CD4-positive, alpha-beta T cell treated with Interleukin-15 for 1 hour (primary cell): ENCODE measurements at places on chromosomes 6 and 20.

- no peak for DNase-seq
Observed at GRCh38 chr20:12270863-12271262, 353.2 kb downstream of the BTBD3 start.

DNA sequence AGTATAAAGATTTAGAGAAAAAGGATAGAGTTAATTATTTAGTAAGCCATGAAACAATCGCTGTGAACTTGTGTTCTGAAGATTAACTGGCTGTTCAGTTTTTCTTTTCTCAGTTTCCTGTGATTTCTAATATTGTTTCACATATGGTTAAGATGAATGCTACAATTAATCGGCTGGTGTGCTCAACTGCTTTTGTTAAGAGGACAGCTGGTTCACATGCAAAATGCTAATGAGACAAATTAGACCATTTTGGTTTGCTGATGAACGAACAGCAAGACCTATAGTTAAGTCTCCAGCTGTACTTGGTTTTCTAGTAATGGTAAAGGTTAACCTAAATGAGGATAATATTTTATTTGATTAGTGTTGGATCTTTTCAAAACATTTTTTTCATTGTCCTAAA lies 10.8 kb upstream of the NHSL1 start:
- DNase-seq, result no peak

GRCh38 chr6:17716221-17716620 lies 9.5 kb upstream of the NUP153 start:
- DNase-seq, result no peak

DNA sequence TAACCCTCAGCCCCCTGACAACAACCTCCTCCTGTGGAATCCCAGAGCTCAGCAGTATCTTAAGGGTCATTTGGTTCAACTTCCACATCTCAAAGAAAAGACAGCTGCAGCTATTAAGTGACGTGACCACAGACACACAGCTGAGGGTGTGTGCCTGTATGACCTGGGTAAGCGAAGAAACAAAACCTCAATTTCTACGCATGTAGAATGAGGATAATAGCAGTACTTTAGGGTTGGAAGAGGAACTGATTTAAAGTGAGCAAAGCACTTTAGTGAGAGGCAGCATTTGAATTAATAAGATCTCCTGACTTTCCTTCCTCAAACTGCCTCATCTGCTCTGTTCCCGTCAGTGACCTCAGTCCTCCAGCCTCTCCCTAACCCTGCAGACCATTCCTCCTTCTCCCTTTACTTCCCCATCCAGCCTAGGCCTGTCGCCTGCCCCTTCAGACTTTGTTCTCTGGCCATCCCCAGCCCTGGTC lies 6.8 kb upstream of the ARMC2 start:
- peak; percentile 54 for DNase-seq

DNA sequence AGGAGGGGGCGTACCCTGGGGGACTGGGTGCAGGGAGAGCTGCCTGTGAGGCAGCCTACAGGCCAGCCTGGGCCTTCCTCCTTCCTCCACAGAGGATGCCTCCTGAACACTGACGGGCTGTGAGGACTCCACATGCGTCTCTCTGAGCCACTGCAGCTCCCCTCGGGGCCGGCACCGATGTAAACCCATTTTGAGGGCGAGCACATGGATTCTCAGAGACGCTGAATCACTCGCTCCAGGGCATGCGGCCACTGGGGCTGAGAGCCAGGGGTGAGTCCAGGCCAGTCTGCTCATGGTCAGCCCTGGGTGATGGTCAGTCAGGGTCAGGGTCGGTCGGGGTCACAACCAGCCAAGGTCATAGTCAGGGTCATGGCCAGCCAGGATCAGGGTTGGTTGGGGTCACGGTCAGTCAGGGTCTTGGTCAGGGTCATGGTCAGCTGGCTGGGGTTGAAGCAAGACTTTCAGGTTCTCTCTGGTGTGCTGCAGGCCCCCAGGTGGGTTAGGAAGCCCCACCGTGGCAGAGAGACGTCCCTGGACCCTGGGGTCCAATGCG lies 14.7 kb upstream of the RBBP8NL start:
- no peak for DNase-seq

DNA sequence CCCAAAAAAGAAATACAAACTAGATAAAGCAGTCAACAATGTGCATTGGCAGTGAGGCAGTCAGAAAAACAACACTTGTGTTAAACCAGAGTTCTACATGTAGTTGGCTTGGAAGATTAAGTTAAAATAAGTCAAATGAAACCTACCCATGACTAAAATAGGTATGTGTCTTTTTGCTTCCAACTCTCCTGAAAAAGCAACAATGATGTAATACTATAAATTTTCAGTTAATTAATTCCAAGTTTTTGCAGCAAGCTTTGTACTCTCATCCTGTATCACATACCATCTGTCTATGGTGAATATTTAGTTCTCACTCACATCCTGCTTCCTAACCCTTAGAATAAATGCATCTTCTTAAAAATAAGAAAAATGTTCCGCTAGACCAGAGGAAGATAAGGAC lies 261.5 kb downstream of the KIF16B start:
- no peak for DNase-seq

DNA sequence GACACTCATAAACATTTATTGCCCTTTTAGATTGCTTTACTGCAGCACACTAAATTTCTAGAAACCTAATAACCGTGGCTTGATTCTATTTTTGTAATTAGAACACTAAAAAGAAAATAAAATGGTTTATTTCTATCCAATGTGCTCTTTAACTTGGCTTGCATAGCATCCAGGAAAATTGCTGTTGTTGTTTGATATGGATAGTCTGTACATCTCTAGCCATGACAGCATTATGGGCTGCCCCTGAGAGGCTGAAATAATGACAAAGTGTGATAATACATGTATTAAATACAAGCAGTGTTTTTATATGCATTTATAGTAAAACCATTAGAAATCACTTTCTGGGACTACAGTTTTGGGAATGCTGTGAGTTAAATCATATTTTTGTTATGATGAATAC lies 472.5 kb downstream of the EPM2A start:
- no peak for DNase-seq

GRCh38 chr6:43766964-43767461 lies 3.0 kb upstream of the VEGFA start:
- DNase-seq, result no peak

DNA sequence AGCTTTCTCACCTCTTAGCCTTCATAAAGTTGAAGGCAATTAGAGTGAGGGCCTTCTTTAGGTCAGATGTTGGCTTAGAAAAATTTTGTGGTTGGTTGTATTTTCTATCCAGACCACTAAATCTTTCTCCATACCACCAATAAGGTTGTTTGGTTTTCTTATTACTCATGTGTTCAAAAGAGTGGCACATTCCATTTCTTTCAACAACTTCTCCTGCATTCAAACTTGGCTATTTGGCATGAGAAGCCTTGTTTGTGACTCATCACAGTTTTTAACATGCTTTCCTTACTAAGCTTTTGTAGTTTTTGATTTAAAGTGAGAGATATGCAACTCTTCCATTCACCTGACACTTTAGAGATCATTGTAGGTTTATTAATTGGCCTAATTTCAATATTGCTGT lies 949.6 kb downstream of the TBC1D32 start:
- no peak for DNase-seq

- no peak for DNase-seq
Observed at GRCh38 chr20:53428996-53429395, 164.6 kb downstream of the ZNF217 start.

GRCh38 chr6:29789176-29789575 lies 38.4 kb upstream of the HLA-G start:
- DNase-seq, result no peak

- DNase-seq, result no peak
Observed at GRCh38 chr6:18663011-18663410, 275.9 kb downstream of the RNF144B start.

GRCh38 chr6:121835662-121836061 lies 400.2 kb downstream of the GJA1 start:
- no peak for DNase-seq

DNA sequence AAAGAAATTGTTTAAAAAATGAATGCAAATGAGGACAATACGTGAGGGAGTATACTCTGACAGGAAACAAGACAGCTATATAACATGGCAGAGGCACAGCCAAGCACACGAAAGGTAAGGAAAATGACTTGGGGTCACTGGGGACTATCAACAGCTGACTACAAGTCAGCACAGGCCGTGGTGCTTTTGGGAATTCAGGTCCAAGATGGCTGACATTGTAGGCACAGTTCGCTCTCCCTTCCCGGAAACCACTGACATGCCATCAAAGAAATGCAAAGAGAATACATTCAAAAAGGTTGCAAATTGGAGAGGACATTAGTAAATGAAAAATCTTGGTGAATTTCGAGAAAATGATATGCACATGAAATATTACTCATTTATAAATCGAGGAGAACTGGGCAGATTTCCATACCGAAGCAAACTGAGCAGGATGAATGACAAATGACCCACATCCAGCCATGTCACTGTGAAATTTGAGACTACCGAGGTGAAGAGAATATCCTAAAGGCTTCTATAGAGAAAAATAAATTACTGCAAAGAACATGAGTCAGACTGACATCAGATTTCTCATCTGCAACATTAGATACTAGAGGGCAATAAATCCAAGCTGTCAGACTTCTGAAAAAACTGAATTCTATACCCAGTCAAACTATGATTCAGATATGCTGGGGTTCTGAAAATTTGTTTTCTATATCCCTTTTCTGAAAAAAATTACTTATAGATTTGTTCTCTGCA lies 391.1 kb downstream of the BTBD9 start:
- no peak for DNase-seq

GRCh38 chr6:169933839-169934698 lies 182.6 kb downstream of the ERMARD start:
- DNase-seq, result no peak

GRCh38 chr20:36607586-36608387 lies 2.2 kb downstream of the RAB5IF start:
- no peak for DNase-seq

GRCh38 chr6:52522655-52523054 lies 54.2 kb downstream of the TRAM2 start:
- no peak for DNase-seq

- DNase-seq, result no peak
Observed at GRCh38 chr6:107202876-107203468, 87.7 kb upstream of the BEND3 start.
